ENCODE measurements at places on chromosomes 3 and 15.

DNA sequence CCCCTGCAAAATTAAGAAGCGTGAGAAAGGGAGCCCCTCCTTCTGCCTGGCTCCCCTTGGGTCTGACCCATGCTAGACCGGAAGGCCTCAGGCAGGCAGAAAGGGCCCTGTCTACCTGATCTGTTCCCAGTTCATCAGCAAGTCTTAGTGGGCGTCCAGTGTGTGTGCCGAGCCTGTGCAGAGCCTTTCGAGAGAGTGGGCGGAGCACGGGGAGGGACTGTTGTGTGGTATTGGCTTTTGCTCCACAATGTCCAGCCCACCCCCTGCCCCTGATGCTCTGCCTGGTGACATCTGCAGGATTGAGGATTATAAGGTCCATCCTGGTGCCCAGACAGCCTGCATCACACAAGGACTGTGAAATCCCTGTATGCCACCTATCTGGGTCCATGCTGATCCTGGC, 82.9 kb downstream of the CHDH start:
- no peak for DNase-seq

DNA sequence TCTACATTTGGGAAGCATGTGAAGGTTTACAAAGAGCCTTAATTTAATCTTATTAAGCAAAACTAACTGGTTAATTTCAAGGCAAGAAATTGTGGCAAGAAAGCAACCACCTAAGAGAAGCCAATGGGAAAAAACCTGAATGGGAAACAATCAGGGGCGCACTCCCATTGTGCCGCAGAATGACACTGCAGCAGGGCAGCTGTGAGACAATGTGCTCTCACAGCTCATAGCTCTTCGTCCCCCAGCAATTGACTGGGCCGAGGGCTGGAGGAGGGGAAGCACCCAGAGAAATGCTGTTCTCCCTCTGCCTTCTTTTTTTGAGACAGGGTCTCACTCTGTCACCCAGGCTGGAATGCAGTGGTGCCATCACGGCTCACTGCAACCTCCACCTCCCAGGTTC, 93.3 kb upstream of the RAD18 start:
- no peak for DNase-seq

DNA sequence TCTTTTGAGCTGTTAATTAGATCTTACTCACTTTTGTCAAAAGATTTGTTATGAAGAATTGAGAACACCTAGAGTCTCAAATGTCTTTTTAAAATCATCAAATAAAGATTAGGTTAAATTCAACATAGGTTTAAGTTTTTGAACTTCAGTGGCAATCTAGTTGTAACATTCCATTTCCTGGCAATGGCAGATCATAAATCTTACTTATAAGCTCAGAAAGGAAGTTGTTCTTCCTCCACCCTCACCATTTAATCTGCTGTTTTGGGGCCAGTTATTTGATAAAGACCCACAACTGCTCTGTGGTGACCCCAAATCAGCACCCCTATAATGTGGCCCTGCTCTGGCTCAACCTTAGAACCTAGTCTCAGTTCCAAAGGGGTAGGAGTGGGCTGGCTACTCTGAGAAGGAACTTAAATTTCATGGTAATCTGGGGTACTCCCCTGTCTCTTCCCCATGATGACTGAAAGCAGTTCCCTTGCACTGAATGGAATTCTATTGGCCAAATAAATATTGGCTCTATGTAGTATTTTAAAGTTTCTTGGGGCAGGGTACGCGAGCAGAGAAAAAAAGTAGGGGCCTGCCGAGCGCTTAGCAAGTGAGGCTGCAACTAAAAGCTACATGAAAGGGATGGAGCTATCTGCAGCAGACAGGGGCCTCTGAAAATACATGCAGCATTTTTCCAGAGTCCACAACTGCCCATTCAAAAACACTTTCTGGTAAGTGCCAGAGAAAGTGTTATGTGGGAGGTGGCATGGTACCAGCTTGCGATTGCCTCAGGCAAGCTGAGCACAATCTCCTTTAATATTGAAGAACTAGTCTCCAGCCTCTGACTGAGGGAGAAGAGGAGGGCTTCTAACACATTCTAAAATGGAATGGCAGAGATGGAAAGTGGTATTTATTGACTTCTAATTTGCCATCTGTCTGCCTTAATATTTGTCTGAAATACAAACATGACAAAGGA, 103.6 kb upstream of the RASGRP1 start:
- DNase-seq = no peak

GRCh38 chr15:74043425-74044266, 38.7 kb downstream of the GOLGA6A start:
- no peak for DNase-seq

DNA sequence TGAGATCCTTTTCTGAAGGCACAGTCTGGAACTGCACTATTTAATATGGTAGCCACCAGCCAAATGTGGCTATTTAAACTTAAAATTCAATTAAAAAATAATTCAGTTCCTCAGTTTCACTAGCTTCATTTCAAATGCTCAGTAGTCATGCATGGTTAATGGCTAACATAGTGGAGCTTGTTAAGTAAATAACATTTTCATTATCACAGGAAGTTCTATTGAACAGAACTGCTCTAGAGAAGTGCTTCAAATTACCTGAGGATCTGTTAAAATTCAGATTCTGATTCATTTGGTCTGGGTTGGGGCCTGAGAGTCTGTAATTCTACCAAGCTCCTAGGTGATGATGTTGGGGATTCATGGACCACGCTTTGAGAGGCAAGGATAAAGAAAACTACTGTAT, 109.6 kb upstream of the THRB start:
- no peak for DNase-seq

DNA sequence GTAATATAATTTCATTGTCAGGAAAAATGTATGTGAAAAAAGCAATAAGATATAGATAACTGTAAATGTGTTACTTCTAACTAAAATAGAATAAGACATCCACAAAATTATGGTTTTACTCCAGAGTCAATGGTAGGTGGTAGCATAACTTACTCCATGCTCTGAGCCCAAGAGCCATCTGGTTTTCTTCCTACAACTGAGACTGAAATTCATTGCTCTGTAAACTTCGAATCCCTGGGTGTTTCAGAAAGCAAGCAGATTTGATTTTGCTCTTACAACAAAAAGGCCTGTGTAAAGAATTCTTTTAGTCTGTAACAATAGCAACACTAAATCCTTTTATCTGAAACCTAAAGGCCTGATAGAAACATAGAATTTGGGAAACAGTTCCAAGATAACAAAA, 805.9 kb downstream of the AGBL1 start:
- DNase-seq = no peak

DNA sequence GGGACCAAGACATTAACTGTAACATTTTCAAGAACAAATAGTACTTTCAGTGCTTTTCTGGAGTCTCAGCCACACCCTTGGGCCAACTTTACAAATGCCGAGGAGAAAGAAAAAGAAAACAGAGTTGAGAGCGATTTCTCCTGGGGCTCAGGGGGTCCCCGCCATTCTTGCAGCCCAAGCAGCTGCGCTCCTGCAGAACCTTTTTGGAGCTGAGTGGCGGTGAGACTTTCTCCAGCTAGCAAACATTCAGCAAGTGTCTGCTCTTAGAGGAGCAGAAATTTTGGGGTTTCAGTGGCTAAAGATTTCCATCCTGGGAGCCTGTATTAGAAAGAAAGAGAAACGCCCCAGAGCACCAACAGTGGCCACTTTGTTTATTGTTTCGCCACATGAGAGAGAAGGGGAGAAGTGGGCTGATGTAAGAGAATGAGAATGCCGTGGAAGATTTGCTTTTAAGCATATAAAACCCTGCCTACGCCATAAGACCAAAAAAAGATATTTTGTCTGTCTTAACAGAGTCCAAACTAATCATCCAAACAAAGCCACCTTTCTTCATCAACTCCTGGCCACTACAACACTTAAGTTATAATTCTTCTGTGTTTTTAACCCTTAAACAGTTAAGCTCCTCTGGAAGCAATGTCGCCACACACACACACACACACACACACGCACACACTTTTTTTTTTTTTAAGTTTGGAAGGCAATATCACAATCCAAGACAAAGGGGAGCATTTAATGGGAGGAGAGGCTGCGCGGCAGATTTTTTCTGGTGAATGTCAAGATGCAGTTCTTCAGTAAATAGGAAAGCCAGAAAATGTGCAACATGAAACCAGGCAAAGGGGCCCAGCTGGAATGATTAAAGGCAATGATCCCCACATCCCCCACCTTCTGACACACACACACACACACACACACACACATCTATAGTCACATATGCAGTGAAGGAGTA, 19.2 kb downstream of the EID1 start:
- no peak for DNase-seq

- DNase-seq = peak; percentile 84
Measured at GRCh38 chr3:126474498-126475412, 936 bp downstream of the ZXDC start.

DNA sequence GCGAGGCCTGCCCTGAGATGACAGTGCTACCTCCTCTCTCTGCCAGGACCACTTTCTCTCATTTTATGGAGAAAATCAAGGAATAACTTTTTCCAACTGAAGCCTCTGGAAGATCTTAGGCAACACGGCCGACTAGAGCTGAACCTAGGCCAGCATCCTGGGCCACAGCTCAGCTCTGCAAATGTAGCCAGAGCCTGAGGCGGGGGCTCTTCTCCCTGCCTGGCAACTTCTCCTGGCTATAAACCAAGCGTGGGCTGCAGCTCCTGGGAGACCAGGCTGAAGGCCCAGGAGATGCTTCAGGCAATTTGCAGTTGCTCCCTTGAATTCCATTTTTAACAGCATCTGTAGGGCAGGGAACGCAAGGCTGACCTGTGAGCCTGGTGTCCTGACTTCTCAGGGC, 74.9 kb downstream of the CEMIP start:
- DNase-seq = peak; percentile 36

GRCh38 chr3:149600634-149601033, 57.2 kb downstream of the WWTR1 start:
- no peak for DNase-seq

DNA sequence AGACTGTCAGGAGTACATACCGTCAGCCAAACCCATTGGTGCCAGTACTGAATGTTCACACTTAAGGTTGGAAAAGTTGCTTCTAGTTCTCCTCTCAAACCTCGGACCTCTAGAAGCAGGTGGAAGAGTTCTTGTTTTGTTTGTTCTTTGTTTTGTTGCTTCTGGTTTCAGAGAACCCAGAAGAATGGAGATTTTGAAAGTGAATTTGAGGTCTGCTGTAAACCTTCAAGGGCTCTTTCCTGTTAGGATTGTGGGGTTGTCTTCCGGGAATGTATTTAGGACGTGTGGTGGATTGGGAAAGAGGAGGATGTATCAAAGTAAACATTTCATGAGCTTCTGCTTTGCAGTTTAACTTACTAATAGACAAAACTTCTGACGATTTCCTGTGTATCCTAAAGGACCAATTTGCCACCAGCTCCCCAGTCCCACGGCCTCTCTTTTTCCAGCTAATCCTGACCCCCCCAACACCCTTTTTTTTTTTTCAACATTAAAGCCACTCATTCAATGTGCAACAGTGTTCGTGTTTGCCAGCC, 50.3 kb downstream of the FILIP1L start:
- DNase-seq = no peak

- no peak for DNase-seq
Measured at GRCh38 chr3:34925851-34926250, 713.5 kb upstream of the ARPP21 start.

GRCh38 chr3:167120828-167121227, 259.3 kb downstream of the ZBBX start:
- DNase-seq = no peak

GRCh38 chr3:110070161-110070916, 733.0 kb upstream of the DPPA4 start:
- DNase-seq = no peak

DNA sequence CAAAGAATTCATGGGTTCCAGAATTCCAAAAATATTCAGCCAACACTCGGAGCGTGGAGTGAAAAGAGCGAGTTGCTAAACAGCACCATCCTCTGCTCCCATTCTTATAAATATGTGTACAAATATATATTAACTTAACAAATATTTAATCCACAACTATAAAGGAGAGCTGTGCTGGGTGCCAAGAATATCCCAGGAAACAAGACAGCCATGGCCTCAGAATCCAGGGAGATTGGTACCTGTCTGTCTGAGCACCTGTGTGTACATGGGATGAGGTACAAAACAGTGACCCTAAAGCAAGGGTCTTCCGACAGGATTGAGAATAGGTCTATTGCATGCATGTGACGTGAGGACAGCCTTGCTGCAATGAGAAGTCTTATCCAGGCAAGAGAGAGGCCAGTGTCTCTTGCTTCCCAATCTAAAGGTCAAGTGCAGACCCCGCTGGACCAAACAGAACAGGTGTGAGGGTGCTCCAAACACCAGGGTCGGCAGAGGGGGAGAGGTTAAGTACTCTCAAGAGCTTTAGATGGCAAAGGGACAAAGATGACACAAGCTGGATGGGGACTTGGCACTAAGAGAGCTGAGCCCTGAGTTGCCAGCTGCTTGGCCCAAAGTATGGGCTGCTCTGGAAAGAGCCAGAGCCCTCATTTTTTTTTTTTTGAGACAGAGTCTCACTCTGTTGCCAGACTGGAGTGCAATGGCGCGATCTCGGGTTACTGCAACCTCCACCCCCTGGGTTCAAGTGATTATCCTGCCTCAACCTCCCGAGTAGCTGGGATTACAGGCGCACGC, 36.2 kb downstream of the HOMER2 start:
- DNase-seq = no peak

- DNase-seq = peak; percentile 16
Measured at GRCh38 chr3:156751461-156752025, 74.6 kb upstream of the LEKR1 start.

- DNase-seq = no peak
Measured at GRCh38 chr15:66936109-66936860, 129.1 kb upstream of the SMAD3 start.

All from posterior cingulate gyrus (tissue), 11 donors.